Motor neuron (in vitro differentiated cells): ENCODE measurements at places on chromosomes 7 and 10.

DNA sequence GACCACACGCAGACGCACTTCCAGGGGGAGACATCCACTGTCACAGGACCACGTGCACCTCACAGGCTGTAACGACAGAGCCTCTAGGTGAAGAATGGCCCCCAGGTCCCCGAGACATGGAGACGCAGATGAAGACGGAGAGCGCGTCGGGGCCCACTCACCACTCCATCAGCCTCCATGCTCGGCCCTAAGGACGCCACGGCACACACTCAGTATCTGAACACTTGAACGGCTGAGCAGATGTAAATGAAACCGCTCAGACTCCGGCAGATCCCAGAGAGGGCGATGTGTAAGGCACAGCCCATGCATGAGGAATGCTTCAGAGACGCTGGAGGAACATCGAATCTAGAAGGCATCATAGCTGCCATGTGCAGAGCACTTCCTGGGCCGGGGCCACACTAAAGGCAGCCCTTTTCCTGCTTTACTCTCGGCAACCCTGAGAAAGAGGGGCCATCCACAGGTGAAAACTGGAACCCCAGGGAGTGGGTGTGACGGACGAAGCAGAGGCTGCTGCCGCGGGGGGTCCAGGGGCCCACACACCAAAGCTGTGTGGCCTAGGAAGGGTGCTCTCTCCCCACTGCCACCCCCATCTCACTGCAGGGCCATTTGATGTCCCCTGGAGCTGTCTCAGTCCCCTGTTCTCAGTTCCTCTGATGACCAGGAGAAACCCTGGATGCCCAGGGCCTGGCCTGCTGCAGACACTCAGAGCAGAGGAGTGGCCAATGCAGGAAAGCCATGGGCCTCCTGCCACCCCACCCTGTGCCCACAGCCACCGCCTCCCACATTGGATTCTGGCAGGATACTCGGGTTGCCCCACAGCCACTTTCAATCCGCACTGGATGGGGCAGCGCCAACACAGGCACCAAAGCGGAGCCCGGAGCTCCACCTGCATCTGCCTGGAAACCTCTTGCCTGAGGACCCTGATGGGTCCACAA, 253.8 kb downstream of the MAD1L1 start:
- ATAC-seq = no peak

DNA sequence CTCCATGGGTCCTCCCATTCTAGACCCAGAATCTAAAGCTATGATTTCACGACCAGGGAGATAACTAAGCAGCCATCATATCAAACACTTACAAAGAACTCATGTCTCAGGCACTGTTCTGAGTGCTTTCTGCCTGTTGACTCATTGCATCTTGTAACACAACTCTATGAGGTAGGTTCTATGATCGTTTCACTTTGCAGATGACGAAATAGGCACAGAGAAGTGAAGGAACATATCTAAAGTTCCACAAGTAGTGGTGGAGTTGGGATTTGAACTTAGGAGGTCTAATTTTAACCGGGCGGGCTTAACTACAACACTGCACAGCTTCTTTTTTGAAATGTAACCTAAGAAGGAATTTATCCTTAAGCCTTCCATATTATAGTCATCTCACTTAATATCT, 2.9 kb downstream of the RBP4 start:
- ATAC-seq = no peak

GRCh38 chr7:101121991-101122932, 4.6 kb upstream of the SERPINE1 start:
- peak; percentile 58 for ATAC-seq

DNA sequence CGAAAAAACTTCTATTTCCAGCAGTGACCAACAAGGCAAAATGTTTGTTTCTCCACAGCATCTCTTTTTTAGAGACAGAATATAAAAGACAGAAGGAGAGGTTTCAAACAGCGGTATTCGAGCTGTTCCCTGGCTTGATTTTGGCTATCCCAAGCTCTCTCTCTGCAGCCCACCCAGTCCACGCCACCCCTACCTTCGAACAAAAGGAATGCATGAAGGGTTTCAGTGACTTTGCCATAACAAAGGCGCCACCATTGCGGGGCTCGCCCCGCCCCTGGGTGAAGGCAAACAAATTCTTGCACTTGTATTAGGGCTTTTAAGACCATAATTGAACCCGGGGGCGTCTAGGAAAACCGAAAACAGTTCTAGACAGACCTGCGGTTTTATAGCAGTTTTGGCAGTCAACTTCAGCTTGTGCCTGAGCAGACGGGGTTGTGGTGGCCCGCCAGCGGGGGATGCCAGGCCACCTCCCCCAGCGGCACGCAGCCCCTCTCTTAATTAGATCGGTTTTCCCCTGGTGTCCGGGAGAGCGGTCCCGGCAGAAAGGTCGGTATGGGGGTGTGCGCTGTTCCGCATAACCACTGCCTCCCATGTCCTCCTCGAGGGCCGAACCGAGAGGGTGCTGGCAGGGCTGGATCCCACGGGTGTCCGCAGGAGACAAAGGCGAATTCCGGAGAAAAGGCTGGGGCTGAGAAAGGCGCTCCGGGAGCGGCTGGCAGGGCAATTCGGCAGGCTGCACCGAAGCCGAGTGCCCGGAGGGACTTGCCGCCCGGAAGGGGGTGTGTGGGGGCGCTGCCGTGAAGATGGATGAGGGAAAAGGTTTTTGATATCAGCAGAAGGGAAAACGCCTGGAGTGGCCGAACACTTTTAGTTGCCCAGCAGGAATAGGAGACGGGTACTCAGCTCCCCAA, 2.7 kb upstream of the HOXA11 start:
- no peak for ATAC-seq

DNA sequence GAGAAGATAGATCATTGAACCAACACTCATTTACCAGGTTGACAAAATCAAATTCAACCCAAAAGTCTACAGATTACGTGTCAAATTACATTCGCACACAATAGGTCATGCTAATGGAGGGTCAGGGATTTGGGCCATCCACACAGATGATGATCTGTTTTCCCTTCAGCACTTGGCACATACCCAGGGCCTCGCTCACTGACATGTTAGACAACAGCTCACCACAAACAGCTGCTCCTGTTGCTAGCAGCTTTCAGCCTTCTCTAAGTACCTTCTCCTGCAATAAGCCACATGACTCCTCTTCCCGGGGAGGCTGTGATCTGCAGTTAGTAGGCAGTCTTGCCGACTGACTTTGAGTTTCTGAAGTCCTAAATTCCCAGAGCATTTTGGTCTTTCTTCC, 18.4 kb downstream of the NKX2-3 start:
- ATAC-seq = peak; percentile 56

DNA sequence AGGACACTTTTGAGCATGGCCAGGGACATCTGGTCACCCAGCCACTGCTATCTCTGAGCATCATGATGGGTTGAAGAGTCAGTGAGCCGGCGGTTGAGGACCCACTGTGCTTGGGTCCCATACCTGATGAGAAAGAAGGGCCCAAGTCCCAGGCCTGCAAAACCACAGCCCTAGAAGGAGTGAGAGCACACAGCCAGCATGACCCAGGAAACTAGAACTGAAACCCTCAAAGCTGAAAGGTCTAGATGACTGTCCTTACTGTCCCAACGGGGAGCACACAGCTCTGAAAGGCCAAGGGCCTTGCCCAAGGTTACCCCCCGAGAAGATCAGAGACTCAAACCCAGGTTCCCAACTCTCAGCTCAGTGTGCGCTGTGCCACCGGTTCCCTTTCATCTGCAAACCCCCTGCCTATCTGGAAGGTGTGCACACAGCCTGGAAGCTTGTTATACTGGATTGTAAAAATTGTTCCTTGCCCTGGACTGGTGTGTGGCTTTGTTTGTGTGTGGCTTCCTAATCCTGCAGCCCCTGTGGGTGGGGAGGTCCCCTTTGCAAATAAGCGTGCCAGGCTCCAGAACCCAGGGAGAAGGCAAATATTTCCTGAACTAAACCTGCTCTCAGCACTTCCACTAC, 22.6 kb upstream of the PSAP start:
- no peak for ATAC-seq

DNA sequence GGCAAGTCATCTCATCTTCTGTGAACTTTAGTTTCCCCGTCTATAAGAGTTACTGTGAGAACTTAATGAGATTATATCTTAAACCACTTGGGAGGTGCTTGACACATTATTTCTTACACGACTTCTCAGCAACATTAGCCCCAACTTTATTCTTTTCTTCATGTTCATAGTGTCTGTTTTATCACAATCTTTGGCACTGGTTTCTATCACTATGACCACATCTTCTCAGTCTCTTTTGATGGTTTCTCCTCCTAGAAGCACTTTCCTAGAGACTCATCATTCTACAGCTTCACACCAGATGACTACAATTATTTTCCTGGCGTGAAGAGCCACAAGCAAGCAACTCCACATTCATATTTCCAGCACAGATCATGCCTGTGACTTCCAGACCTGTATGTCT, 26.5 kb upstream of the BET1 start:
- no peak for ATAC-seq

DNA sequence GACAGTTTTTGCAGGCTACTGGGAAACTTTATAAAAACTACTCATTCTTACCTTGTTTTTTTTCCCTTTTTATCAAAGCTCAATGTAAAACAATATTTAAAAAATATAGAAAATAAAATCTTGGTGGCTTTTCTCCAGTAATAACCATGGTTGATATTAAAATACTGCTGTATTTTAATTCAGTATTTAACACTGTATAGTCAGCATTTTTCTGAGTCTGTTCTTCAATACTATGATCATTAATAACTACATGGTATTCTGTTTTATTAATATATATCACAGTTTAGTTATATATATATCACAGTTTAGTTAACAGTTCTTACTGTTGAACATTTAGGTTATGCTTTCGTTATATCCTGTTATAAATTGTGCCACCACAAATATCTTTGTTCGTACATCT, 78.4 kb downstream of the SRI start:
- ATAC-seq = no peak

GRCh38 chr7:50164559-50165170, 71.6 kb upstream of the ZPBP start:
- ATAC-seq = no peak

DNA sequence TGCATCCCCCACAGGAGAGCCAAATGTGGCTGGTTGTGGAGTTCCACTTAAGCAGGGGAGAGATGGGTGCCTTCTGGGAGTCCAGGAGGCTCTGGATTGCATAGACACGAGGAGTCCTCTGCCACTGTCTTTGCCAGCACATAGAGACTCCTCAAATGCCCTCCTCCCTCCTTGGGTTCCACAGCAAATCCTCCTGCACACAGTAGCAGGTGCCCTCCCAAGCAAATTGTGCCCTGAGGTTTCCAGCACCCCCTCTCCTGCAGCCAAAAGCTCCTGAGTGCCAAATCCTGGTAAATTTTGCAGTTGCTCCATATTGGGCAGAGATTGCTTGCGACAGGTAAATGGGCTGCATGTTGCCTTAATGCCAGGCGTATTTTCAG, 5.8 kb downstream of the EVX1 start:
- ATAC-seq = no peak
